Nasal cavity respiratory epithelium epithelial cell of viscerocranial mucosa (primary cell): ENCODE measurements at places on chromosomes 16 and 17. TPM values are rescaled to one million over a fixed set of nuclear protein-coding genes. Genes with fewer than 3 reads are reported as not detected.

The ATP2A1 gene
- under 0.01 and 0.43 TPM in 2 replicates for total RNA-seq

The HS3ST2 gene
- total RNA-seq, result 0.71 and 1.7 TPM in 2 replicates

The FNDC8 gene
- total RNA-seq, result not detected in 2 replicates

The TNP2 gene
- total RNA-seq, result not detected in 2 replicates

The FAM83G gene
- 60.3 and 66.3 TPM in 2 replicates for total RNA-seq

The SNX20 gene
- not detected in 2 replicates for total RNA-seq

The FBXW10B gene
- 1.0 and 3.8 TPM in 2 replicates for total RNA-seq

The PLXDC1 gene
- 0.21 TPM in 1 of 2 replicates, not detected in the other for total RNA-seq

The TVP23A gene
- not detected in 2 replicates for total RNA-seq

The DHX40 gene
- 42.7 and 44.5 TPM in 2 replicates for total RNA-seq

The SETD6 gene
- 15.0 and 19.9 TPM in 2 replicates for total RNA-seq

The BCL6B gene
- total RNA-seq, result not detected in 2 replicates

The ZFP90 gene
- total RNA-seq, result 24.9 and 33.6 TPM in 2 replicates

The TMEM204 gene
- total RNA-seq, result under 0.01 and 0.28 TPM in 2 replicates

The TBX6 gene
- 0.34 and 0.85 TPM in 2 replicates for total RNA-seq

The TNS4 gene
- total RNA-seq, result 24.3 and 91.8 TPM in 2 replicates

The KRTAP16-1 gene
- not detected in 2 replicates for total RNA-seq

The UBB gene
- 579 and 1,064 TPM in 2 replicates for total RNA-seq

The SLC22A31 gene
- 0.14 and 0.34 TPM in 2 replicates for total RNA-seq

The TMED6 gene
- under 0.01 and 0.14 TPM in 2 replicates for total RNA-seq

The ZNF19 gene
- total RNA-seq, result 2.1 and 2.8 TPM in 2 replicates

The RNF222 gene
- total RNA-seq, result 0.14 and 1.4 TPM in 2 replicates
